ENCODE measurements at places on chromosomes 16 and 17. TPM values are rescaled to one million over a fixed set of nuclear protein-coding genes. Genes with fewer than 3 reads are reported as not detected.

Gene CPNE7
- total RNA-seq = 18.4 TPM

Gene DNAI2
- not detected for total RNA-seq

Gene PABPN1L
- total RNA-seq = not detected

DNA sequence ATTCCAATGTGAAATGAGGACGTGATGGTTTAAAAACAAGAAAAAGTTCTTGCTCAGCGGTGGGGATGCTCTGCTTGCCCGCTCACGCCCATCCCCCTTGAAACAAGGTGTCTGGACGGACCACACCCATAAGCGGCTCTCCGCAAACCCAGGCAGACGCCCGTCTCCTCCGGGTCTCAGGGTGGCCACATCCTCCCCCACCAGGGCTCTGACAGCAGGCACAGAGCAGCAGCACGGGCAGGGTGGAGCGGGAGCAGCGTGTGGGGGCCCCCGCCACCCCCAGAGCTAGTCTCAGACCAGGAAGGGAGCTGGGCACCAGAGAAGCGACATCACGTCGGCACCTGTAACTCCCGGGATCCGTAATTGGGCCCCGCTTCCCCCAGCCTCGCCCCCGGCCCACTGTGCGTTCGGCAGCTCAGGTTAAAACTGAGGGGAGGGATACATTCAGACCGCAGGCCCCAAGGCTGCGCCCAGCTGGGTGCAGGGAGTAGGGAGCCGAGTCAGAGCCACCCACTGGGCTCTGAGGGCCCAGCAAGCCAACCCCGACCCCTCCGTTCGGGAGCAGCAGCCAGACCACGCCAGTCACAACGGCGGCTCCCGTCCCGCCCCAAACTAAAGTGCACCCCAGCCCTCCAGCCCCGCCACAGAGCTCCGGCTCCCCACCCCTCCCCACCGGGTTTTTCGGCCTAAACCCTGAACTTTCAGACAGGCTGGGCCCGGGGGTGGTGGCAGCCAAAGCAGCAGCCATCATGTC is 22.0 kb downstream of the CLUH start:
- H3K27ac ChIP-seq = no peak overlapping the region
- peaks cover 13% of the 10 kb centered on the region for H3K4me1 ChIP-seq
- no peak overlapping the region for H3K4me3 ChIP-seq
- H3K36me3 ChIP-seq = no peaks in the 10 kb centered on the region
- DNase-seq = no peak
- no peaks in the 10 kb centered on the region for H3K27me3 ChIP-seq

- no peak overlapping the region for H3K4me3 ChIP-seq
- H3K36me3 ChIP-seq = no peaks in the 10 kb centered on the region
- no peak for DNase-seq
- H3K4me1 ChIP-seq = peaks cover 17% of the 10 kb centered on the region
- peaks cover 13% of the 10 kb centered on the region for H3K27me3 ChIP-seq
Observed at GRCh38 chr17:82492643-82493225, 26.8 kb upstream of the FOXK2 start.

Measured in GM23338 (cell line).